ENCODE measurements at places on chromosomes 12 and 14. TPM values are rescaled to one million over a fixed set of nuclear protein-coding genes. Genes with fewer than 3 reads are reported as not detected.

DNA sequence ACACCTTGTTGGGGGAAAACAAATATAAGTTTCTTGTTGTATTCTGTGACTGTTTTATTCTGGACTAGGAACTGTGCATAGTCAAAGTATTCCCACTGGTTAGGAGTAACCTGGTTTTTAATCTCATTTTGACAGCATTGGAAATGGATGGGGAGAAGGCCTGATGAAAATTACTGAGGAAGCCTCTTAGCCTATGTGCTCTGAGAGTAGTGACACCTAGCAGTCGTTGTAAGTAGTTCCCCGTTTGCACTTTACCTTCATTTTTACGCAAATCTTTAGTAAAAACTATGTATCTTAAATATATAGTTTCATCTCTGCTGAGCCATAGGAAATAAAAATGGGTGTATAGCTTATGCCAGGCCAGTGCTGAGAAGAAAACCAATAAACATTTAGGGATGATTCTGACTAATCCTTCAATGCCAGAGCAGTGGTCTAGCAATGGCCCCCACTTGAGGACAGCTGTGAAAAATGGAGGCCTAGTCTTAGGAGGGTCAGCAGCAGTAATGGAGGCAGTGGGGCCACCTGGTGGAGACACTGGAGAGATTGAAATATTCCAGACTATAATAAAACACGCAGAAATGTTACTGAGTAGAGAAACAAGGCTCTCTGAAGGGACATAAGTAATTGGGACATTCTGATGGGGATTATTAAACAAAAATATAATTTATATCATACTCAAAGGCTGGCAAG lies 133.2 kb upstream of the NOVA1 start:
- DNase-seq, result peak; percentile 12

DNA sequence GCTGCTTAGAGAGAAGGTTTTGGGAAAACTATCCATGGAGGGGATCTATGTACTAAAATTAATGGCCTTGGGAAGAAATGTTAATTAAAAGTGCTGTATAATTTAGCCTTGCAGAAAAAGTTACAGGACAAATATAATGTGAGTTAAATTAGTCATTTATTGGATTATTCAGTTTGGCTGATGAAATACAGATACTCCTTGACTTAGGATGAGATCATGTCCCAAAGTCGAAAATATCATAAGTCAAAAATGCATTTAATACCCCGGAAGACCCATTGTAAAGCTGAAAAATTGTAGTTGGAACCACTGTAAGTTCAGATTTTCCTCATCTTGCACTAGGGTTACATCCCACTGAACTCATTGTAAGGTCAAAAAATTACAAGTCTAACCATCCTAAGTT lies 9.7 kb downstream of the RTRAF start:
- DNase-seq, result no peak

DNA sequence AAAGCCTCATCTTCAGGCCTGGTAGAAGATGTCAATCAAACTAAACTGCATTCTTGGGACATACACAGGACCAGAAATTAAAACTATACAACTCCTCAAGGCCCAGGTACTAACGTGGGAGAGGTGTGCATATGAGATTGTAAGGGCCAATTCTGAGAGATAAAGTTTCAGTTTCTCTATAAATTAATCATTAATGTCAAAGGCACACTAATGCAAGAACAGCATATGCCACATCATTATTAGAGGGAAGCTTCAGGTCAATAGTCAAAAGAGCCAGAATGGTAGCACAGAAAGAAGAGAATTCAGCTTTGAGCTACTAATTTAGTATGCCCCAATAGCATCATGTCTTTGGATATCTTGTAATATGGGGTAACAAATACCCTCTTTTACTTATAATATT lies 744.9 kb upstream of the MGAT4C start:
- DNase-seq, result no peak

GRCh38 chr12:84889818-84890217 lies 22.8 kb downstream of the SLC6A15 start:
- DNase-seq, result no peak

Gene EXOC5
- 15.9 TPM for total RNA-seq

GRCh38 chr14:95359994-95360826 lies 40.5 kb upstream of the CLMN start:
- no peak for DNase-seq

Gene TPPP2
- not detected for total RNA-seq

DNA sequence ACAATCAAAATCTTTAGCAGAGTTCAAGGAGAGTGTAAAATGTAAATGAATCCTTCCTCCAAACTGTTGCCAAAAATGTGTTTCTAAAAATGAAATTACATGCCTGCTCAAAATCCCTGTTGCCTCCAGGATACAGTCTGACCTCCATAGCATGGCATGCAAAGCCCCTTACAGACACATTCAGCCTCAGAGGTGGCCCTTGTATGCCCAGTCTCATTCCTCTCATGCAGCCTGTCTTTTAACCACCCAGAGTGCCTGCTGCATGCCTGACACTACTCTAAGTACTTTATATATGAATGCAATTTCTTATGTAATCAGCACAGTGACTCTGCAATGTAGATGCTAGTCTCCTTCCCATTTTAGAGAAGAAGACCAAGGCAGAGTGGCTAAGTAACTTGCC lies 24.4 kb upstream of the PTPRQ start:
- DNase-seq, result no peak

Gene NOC4L
- 45.8 TPM for total RNA-seq

DNA sequence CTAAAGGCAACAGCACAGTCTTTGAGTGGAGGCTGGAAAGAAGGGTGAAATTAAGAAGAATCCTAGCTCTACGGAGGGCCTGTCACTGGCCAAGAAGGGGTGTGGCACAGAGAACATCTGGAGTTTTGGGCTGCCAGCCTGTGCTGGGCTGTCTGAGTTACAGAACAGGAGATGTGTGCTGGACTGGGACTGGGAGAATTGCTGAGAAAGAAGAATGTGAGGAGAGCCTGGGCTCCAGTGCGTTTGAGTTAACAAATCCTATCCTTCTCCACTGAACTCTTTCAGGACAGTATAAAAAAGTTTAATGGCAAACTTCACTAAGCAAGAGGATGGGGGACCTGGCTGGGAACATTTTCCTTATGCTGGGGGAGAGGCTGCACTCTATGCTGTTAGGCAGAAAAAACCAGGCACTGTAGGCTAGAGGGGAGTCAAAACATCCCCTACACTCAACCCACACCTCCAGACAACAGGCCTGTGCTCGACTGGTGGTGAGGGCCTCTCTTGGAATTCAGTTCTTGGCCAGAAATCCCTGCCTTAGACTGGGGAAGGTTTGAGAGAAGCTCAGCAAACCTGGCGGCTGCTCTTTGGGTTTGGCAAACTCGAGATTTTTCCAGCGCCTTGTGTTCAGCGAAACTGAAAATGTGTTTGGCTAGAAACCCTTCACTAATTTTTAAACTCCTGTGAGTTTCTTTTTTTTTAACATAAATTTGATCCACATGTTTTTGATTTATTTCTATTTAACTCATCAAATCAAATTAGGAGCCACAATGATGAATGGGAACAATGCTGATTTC lies 217.3 kb downstream of the MON2 start:
- no peak for DNase-seq

- DNase-seq, result no peak
These were observed 26.6 kb upstream of the NRXN3 start for GRCh38 chr14:78143489-78144145.

Gene STAC3
- total RNA-seq, result 1.1 TPM

Gene CEP83
- 17.7 TPM for total RNA-seq

Gene PRH2
- not detected for total RNA-seq

Gene ACOT2
- 18.3 TPM for total RNA-seq

Gene SSPN
- 10.6 TPM for total RNA-seq

Gene OTX2
- total RNA-seq, result not detected

Gene NOVA1
- total RNA-seq, result 0.37 TPM

Gene NRXN3
- total RNA-seq, result not detected

DNA sequence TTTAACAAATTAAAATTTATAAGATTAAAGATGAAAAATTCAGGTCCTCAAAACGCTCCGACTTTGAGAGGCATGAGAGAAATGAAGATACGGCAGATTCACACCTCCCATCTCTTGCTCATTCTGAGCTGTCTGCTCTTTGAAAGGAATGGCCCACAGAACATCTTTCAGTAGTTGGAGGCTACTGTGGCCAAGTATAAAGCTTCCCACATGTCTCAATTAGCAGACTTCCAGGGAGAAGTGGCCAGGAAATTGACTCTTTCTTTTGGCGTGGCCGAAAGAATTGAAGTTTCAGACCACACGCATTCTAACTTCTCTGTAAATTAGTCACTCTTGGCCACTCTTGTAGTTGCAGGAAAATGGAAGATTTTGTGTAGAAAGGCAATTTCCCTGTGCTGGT lies 129.2 kb downstream of the DIP2B start:
- DNase-seq, result no peak

DNA sequence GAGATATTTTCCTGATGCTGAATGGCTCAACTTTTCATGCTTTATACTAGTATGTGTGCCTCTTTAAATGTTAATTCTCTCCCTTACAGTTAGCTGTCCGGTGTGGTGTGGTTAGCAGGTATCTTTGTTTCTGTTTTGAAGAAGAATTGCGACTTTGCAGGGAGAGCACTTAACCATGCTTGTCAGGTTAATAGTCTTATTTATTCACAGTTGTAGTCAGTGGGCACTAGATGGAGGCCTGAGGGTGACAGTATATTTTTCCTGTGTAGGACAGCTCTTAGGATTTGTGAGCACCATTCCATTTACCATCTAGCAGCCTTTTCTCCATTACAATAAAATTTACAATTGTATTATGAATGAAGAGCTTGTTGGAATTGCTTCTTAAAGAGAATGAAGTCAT lies 34.9 kb downstream of the PDE3A start:
- no peak for DNase-seq

- peak; percentile 68 for DNase-seq
These were observed 243.5 kb upstream of the CAND1 start for GRCh38 chr12:67025543-67026114.

DNA sequence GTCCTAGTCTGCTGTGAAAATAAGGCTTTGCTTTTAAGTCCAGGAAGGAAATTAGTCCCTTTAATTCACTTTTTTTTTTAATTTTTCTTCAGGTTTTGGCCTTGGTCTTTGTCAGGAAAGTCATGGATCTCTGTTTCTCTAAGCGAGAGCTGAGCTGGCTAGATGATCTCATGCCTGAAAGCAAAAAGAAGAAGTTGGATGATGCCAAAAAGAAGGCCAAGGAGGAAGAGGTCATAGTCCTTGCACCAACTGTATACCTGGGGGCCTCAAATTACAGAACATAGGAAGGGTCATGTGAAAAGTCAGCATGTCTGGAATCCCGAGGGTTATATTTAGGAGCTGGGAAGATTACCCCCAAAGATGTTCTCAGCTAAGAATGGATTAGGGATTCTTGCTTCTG lies 72.3 kb downstream of the SLC4A8 start:
- DNase-seq, result no peak

Gene TAS2R43
- 0.51 TPM for total RNA-seq

DNA sequence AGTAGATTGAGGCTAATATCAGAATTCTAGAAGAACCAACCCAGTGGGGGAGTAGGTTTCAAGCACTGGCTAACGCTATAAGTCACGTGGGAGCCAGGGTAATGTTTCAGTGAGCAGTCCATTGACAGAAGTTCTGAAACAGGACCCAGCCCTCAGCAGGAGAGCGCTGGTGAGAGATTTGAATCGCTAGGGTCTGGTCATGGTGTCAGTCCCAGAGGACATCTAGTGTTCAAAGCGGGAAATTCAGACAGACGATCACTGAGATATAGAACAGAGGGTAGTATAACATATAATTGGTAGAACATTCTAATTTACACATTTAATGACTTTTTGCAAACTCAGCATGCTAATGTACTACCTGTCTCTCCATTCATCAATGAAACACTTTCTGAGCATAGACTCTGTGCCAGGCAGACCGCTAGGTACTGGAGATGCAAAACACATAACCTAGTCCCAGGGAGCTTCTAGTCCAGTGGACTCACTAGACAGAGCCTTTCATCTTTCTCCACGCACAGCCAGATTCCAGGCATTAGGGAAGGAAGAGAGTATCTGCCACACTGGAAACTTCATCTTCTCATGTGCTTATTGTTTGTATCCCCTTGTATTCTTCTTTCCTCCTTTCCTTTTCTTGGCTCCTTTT lies 35.4 kb upstream of the RNASE3 start:
- DNase-seq, result peak; percentile 80

Gene GPRC5D
- not detected for total RNA-seq

DNA sequence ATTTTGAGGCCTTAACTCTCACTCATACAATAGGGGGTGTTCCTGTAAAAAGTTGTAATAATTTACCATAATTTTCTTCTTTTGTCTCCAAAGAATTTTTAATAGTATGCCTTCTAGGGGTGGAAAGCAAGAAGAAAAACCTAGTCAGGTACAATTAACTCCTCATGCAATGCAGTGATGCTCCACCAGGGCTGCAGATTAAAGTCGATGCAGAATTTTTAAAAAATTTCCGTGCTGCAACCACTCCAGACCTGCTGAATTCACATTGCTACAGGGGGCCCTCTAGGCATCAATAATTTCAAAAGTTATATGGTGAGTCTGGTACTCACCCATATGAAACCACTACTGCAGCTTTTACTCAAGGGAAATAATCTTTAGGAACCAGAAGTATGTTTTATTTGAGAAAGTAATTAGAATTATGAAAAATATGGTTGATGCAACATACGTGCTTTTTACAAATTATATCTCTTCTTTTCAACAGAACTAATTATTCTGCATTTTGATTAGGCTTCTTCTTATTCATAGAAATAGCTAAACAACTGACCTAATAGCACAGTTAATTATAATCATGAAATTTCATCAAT lies 353.2 kb downstream of the BCAT1 start:
- DNase-seq, result peak; percentile 42

Gene DNAI7
- total RNA-seq, result not detected

GRCh38 chr12:74922642-74923041 lies 287.0 kb downstream of the KCNC2 start:
- DNase-seq, result no peak

Gene CD4
- 0.25 TPM for total RNA-seq

Data from HT-29 (cell line).